ENCODE measurements at places on chromosomes 7 and 10.

DNA sequence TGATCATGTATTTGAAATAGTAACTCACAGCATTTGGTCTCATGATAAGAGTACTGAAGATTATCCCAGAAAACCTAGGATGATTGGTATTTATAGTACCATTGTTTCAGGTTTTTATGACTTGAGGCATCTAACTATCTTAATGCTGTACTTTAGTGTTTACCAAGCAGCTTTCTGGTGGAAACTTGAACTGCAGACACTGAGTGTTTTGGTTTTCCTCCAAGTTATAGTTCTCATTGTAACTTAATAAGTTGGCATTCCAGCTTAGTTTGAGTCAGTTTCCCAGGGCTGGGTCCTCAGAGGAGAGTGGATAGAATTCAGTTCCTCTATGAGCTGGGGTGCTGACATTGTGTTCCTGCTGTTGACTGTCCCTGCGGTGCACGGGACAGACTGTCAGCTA lies 50.4 kb downstream of the SEC23IP start:
- no peak for DNase-seq

GRCh38 chr10:22334414-22335172 lies 10.7 kb upstream of the SPAG6 start:
- no peak for DNase-seq

- DNase-seq: no peak
Observed at GRCh38 chr10:31758495-31758894, 170.1 kb downstream of the ARHGAP12 start.

- no peak for DNase-seq
Observed at GRCh38 chr7:96161897-96162296, 160.0 kb downstream of the SLC25A13 start.

DNA sequence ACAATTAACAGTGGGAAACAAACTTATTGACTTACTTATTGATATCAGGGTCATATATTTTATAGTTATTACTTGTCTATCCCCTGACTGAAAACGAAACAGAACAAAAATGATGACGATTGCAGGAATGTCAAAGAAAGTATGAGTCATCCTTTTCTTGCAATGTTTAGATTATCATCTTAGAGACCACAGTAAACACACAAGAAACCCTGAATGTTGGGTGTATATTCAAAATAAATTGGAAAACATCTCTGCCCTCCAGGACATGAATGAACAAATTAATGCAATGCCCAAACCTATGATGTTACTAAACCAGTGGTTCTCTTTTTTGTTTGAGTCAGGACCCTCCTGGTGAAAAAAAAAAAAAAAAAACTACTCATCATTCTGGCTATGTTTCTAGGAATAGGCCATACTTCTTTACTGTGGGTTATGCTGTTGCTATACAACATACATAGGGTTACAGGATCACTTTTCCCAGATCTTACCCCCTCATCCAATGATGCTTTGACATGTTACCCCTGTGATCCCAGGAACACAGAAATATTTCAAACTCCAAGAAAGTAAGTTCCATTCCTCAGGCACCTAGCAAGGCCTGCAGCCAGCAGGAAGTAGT lies 623.4 kb upstream of the IGFBP3 start:
- DNase-seq: no peak

- no peak for DNase-seq
Observed at GRCh38 chr10:48526011-48526821, 78.7 kb downstream of the ARHGAP22 start.

GRCh38 chr7:31094271-31094670 lies 42.2 kb downstream of the ADCYAP1R1 start:
- no peak for DNase-seq
